ENCODE measurements at places on chromosomes 3 and 15.

DNA sequence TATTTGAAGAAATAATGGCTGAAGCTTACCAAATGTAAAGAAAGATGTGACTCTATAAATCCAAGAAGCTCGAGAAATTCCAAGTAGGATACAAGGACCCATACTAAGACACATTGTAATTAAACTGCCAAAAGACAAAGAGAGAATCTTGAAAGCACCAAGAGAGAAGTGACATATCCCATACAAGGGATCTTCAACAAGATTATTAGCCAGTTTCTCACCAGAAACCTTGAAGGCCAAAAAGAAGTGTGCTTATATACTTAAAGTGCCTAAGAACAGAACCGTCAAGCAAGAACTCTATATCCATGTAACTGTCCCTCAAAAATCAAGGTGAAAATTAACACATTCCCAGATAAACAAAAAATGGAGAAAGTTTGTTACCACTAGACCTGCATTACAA is 220.5 kb downstream of the ADAMTS17 start:
- DNase-seq = no peak

DNA sequence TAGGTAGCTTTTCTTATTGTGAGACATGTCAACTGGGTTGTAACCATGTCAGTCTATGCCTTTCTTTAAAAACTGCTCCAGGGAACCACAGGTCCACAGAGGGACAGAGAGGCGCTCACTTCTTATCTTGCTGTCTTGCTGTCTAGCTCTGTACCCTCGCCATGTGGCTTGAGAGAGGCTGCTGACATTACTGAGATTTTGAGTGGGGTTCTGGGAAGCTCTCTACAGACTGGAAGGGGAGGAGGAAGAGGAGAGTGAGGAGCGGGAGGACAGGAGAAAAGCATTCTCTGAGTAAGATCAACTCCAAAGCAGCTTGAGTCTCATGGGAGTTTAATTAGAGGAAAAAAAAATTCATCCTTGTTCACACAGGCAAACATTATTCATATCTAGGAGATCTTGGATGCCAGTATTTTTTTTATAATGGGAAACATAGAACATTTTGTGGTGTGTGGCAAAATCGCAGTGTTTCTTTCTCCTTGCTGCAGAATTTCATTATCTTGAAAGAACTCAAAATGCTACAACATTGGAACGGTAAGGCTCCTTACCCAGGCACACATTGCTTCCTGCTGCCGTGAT is 1037.0 kb upstream of the NR2F2 start:
- no peak for DNase-seq

DNA sequence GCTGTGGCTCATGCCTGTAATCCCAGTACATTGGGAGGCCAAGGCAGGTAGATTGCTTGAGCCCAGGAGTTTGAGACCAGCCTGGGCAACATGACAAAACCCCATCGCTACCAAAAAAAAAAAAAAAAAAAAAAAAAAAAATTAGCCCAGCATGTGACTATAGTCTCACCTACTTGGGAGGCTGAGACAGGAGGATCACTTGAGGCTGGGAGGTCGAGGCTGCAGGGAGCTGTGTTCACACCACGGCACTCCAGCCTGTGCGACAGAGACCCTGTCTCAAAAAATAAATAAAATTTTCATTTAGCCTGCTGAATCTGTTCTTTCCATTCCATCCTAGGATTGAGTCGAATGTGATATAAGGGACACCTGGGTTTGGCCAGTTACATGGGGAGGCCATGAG is 14.6 kb upstream of the PRICKLE2 start:
- no peak for DNase-seq

GRCh38 chr3:66106788-66107187 is 68.1 kb upstream of the MAGI1 start:
- DNase-seq = peak; percentile 54

DNA sequence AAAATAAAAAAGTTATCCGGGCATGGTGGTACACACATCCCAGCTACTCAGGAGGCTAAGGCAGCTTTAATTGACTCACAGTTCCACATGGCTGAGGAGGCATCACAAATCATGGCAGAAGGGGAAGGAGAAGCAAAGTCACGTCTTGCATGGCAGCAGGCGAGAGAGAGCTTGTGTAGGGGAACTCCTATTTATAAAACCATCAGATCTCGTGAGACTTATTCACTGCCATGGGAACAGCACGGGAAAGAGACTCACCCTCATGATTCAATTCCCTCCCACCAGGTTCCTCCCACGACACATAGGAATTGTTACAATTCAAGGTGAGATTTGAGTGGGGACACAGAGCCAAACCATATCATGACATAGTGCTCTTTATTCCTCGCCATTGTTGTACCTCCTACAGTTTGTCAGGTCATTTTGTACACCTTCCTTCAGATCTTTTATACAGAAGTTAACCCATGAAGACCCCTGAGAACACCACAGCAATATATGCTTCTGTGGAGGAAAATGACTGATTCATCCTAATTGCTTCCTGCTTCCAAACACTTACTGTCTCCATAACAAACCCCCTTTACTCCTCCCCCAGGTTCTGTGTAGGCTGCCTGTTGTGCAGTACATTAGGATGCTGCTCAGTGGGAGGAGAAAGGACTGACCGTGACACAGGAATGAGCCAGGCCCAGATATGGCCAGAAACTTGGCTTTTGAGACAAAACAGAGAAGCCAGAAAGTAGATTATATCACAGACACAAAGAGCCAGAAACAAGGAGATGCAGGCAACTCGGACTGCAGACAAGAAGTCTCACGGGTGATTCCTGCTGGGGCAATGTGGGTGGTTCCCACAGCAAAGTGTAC is 67.9 kb upstream of the HEG1 start:
- no peak for DNase-seq

- DNase-seq = no peak
These were observed 861.6 kb downstream of the ROBO1 start for GRCh38 chr3:78906245-78906644.
